ENCODE measurements at places on chromosomes 16 and 17.
A peak's percentile ranks its signal among the peaks of the same experiment; 100 is the strongest.

GRCh38 chr16:55575496-55575895 lies 9.0 kb downstream of the CAPNS2 start:
- DNase-seq = no peak

DNA sequence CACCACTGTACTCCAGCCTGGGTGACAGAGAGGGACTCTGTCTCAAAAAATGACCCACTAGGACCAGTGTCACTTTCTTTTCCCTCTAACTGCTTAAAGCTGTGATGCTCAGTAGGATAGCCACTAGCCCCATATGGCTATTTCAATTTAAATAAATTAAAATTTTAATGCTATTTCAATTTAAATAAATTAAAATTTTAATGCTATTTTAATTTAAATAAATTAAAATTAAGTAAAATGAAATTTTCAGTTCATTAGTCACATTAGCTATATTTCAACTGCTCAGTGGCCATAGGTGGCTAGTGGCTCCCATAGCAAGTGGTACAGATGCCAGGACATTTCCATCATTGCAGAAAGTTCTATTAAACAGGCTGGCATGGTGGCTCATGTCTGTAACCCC lies 43.0 kb downstream of the NLRC5 start:
- no peak for DNase-seq

DNA sequence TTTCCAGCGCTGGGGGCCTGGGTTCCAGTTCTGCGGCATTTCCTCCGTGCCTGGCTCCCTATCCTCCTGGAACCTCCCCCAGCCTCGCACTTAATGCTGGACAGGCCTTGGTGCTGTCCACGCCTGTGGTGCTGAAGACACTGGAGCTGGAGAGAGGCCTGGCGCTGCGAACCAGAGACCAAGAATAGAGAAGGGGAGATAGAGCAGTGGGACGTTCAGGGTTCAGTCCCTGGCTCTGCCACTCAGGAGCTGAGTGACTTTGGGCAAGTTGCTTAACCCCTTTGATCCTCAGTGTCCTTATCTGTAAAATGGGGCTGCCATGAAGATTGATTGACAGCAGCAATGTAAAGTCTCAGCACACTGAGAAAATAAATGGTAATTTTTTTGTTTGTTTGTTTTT lies 11.9 kb downstream of the SBK1 start:
- DNase-seq = peak; percentile 18

- DNase-seq = no peak
Observed at GRCh38 chr16:89341279-89341678, 123.8 kb downstream of the ZNF778 start.

- DNase-seq = no peak
Observed at GRCh38 chr17:39131616-39132015, 19.8 kb downstream of the PLXDC1 start.

GRCh38 chr17:64401941-64402340 lies 11.3 kb upstream of the PECAM1 start:
- DNase-seq = no peak

DNA sequence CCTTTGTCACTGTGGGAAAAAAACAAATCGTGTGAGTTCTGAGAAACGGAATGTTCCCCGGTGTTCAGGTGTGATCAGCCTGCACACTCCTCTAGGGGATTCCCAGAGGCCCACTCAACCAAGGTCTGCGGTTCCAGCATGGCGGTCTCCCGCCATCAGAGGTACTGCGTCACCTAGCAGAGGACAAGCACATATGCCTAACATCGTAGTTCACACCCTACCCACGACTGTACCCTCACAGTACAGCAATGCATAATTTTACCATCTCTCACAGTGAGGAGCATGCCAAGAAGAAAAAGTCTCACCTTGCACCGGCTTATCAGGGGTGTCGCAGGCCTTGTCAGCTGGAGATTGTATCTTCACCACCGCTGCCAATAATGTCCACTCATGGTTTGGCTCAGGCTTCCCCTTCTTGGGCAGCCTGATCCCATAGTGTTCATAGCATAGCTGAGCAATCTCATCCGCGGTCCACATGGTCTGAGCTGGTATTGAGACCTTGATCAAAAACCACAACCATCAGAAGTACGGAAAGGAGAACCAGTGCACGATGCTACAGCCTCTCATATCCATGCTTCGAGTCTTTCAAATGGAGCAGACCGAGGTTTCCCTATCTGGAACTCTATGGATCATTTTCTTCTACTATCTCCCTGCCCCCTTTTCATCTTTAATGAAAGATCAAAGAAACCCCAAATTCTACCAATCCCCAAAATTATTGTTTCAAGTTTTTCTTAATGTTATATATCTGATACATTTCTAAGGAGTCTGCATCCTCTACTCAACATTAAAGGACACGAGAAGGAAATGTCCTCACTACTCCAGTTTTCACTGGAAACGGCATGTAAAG lies 2.5 kb downstream of the ADAT1 start:
- DNase-seq = no peak

DNA sequence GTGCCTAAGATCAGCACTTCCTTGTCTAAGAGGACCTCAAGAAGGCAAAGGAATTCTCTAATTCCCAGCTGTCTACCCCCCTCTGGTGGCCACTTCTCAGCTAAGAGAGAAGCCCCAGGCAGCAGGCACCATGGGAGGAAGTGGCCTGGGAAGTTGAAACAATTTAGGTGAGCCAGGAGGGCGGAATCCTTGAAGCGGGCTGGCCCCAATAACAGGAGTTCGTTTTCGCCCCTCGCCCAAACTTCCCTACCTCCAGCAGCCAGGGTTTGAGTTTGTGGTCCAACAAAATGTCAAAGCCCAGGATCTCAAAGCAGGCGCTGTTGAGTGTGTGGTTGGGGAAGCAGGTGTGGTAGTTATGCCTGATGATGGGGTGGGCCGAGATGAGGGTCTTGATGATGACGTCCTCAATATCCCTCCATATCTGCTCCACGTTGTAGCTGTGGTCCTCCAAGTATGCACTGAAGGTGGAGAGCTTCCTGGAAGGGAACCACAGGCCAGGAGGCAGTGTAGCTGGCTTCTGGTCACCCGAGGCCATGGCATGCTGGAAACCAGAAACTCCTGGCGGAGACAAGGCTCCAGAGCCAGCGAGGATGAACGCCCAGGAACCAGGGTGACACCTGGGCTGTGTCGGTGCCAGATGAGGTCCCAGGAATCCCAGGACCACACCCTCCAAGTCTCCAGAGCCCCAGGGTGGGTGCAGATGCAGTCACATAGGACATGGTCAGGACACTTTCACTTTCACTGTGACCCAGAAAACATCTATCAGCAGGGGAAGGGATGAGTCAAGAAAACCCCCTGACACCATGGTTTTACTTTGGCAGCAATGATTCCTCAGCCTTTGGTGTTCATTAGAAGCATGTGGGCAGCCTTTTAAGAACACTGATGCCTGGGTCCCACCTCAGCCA lies 25.6 kb downstream of the TTLL6 start:
- DNase-seq = peak; percentile 28

GRCh38 chr16:8867932-8868415 lies 832 bp downstream of the CARHSP1 start:
- peak; percentile 64 for DNase-seq

- no peak for DNase-seq
Observed at GRCh38 chr16:839643-840408, 39.3 kb upstream of the GNG13 start.

DNA sequence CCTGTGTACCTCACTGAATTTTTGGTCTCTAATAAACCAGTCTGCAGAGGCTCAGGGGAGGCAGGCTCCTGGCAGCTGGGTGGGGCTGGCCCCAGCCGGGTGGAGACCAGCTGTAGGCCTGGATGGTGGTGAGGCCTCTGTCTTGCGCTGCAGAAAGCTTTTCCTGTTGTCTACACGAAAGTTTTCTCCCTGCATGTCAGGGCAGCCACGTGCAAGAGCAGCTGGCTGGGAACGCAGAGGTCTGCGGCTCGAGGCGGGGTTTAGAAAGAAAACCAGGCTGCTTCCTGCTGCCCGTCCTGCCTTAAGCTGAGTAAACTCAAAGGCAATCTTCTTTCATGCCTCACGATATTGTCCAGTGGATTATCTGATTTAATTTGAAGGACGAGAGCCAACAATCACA lies 2.4 kb downstream of the SERPINF1 start:
- peak; percentile 42 for DNase-seq

DNA sequence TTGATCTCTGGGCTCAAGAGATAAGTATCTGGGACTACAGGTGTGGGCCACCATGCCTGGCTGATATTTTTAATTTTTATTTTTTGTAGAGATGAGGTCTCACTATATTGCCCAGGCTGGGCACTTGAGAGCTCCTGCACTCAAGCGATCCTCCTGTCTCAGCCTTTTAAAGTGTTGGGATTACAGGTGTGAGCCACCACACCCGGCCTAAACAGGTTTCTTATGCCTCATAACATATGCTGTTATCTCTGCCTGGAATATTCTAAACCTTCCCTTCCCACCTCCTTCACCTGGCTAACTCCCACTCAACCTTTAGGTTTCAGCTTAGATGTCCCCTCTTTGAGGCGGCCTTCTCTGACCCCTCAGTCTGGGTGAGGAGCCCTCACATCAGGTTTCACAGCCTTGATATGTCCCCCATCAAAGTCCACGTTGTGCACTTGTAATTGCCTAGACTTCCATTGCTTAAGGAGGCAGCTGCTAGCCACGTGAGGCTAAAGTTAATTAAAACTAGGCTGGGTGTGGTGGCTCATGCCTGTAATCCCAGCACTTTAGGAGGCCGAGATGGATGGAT lies 8.6 kb upstream of the CNP start:
- no peak for DNase-seq

DNA sequence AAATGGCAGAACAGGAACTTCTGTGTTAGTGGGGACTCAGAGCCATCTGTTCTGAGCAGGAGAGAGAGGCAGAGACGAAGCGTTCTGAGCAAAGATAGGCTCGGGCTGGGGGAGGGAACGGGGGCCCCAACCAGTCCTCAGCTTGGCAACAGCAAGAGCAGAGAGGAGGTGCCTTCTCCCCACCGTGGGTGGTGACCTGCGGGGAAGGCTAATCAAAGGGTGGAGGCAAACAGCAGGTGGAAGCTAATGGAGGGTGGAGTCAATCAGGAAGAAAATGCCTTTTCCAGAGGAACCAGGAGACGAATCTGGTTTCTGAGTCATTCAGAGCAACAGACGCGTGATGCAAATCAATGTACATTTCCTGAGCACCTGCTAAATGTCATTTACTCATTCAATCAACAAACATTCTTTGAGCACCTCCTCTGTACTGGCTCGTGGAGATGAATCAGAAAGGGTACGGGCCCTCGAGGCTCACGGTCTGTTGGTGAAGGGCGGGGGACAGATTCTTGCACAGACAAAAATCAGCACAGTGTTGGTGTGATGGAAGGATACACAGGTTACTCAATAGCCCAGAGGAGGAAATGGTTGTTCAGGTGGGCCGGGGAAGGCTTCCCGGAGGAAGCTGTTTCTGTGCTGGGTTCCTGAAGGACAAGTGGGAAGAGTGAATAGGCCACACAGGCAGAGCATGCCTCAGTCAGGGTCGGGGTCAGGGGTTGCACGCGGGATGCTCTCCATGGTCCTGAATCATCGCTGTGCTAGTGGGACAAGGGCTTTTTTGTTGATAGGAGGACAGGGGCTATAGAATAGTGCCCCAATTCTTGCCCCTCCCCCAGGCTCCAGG lies 5.7 kb upstream of the SPNS2 start:
- DNase-seq = peak; percentile 29

GRCh38 chr16:83059237-83059636 lies 432.5 kb downstream of the CDH13 start:
- no peak for DNase-seq

DNA sequence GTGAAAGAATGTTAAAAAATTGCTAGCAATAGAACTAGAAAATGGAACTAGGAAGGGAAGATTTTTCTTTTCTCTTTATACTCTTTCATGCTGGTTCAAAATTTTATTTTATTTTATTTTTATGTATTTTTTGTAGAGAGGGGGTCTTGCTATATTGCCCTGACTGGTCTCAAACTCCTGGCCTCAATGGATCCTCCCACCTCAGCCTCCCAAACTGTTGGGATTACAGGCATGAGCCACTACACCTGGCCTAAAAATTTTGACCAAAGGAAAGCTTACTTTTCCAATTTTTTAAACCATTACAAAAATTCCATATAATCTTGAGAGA lies 10.0 kb upstream of the TERF2 start:
- DNase-seq = no peak

- no peak for DNase-seq
Observed at GRCh38 chr17:43634591-43635125, 27.1 kb downstream of the MEOX1 start.

- no peak for DNase-seq
Observed at GRCh38 chr17:19785854-19786253, 37.8 kb upstream of the ALDH3A1 start.

GRCh38 chr17:36720131-36720530 lies 118.7 kb downstream of the MRM1 start:
- no peak for DNase-seq

DNA sequence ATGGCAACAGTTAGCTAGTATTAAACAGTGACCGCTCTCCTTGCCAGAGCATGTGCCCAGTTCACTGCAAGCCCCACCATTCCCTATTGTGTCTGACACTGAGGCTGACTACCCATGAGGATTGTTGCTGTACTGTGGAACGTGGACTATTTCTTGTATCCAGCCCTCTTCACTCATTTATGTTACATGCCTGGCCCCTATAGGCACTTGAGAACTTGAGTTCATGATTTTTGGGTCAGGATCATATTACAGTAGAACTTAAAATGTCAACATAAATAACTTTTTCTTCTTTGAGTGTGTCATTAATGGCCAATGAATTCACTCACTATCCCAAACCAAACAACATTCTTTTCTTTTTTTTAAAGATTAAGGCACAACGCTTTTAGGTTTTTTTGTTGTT lies 55.7 kb downstream of the LYRM1 start:
- DNase-seq = no peak

GRCh38 chr16:7638306-7638705 lies 305.7 kb downstream of the RBFOX1 start:
- no peak for DNase-seq

DNA sequence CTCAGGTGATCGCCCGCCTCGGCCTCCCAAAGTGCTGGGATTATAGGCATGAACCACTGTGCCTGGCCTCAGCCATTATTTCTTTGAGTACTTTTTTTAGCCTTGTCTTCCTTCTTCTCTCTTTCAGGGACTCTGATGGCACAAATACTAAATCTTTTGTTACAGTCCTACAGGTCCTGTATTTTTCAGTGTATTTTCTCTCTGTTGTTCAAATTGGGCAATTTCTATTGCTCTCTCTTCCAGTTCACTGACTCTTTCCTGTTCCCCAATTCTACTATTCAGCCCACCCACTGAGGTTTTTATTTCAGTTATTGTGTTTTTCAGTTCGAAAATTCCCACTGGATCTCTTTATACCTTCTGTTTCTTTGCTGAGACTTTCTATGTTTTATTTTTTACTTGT lies 7.5 kb upstream of the DOK4 start:
- no peak for DNase-seq

DNA sequence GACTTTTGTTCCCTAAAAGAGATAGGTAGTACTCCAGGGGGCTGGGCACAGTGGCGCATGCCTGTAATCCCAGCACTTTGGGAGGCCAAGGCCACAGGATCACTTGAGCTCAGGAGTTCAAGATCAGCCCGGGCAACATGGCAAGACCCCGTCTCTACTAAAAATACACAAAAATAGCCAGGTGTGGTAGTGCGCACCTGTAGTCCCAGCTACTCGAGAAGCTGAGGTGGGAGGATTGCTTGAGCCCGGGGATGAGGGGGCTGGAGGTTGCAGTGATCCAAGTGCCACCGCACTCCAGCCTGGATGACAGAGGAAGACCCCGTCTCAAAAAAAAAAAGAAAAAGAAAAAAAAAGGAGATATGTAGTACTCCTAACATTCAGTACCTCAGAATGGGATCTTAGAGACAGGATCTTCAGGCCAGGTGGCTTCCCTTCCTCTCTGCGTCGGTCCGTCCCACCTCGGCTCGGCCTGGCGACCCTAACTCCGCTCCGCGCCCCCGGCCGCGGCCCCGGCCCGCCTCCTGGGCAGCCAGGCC lies 89.6 kb downstream of the CDC27 start:
- DNase-seq = no peak
